ENCODE measurements at places on chromosomes 2 and 18. TPM values are rescaled to one million over a fixed set of nuclear protein-coding genes. Genes with fewer than 3 reads are reported as not detected.

The PRSS56 gene
- total RNA-seq, result 0.14 TPM

The PLCD4 gene
- total RNA-seq, result 0.59 TPM

The ATOH8 gene
- total RNA-seq, result 5.3 TPM

The ARMC9 gene
- 16.6 TPM for total RNA-seq

The UGT1A6 gene
- 1.9 TPM for total RNA-seq

The TSPYL6 gene
- not detected for total RNA-seq

The SLC20A1 gene
- 138 TPM for total RNA-seq

The CNRIP1 gene
- total RNA-seq, result 1.9 TPM

The TUBA3E gene
- 0.14 TPM for total RNA-seq

The CCDC150 gene
- total RNA-seq, result 4.9 TPM

The MOCOS gene
- 3.6 TPM for total RNA-seq

The SULT1C4 gene
- not detected for total RNA-seq

The CPLX4 gene
- total RNA-seq, result not detected

The VIT gene
- total RNA-seq, result not detected

The KCNG2 gene
- not detected for total RNA-seq

The TEKT4 gene
- not detected for total RNA-seq

The EVA1A gene
- 11.9 TPM for total RNA-seq

The SERPINB4 gene
- total RNA-seq, result 0.14 TPM

The CD8B2 gene
- total RNA-seq, result not detected

The ANKRD62 gene
- not detected for total RNA-seq

The SGPP2 gene
- 0.29 TPM for total RNA-seq

The ITGB6 gene
- total RNA-seq, result 1.3 TPM

The IL18R1 gene
- total RNA-seq, result 1.0 TPM

The CNTNAP5 gene
- total RNA-seq, result not detected

All from A549 treated with CORT108297 at 1 μM for 4 hours (cell line).